ENCODE measurements at places on chromosomes 12 and 14. TPM values are rescaled to one million over a fixed set of nuclear protein-coding genes. Genes with fewer than 3 reads are reported as not detected.

The OTOGL gene
- 3.1 TPM for total RNA-seq

The MMP14 gene
- total RNA-seq = 103 TPM

The AMDHD1 gene
- not detected for total RNA-seq

The SERPINA12 gene
- total RNA-seq = not detected

DNA sequence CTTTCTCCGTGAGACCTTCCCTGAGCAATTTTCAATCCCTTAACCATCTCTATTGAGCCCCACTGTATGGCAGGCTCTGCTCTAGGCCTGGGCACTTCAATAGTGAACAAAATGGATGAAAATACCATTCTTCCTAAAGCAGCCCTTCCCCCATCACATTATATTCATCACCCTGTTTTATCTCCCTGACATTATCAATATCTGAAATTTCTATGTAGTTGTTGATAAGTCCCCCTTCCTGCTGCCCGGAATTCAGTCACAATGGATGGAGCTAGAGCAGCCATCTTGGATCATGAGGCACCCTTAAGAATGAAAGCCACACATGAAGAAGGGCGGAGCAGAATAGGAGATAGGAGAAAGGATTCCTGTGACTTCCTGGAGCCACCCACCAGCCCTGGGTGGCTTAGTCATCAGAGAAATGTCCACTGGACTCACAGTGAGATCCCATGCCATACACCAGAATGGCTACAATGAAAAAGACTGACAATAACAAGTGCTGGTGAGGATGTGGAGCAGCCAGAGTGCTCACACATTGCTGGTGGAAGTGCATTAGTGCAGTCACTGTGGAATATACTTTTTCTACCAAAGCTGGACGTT lies 33.9 kb downstream of the SCARB1 start:
- no peak for DNase-seq

DNA sequence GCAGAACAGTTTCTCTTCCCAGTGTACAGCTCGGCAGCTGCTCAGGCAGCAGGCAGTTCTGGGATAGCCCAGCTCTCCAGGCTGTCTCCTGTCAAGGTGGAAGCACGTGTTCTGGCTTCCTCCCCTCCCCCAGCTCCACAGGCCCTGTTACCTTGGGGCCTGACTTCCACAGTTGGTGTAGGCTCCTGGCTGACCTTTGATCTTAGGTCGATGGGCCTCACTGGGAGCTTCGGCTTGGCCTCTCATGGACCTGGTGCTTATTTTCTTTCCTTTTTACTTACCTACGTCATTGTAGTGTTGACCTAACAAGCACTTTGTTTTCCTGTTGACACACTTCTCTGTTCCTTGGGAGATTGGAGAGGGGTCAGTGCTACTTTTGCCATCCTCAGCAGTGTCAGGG lies 17.0 kb downstream of the DLST start:
- no peak for DNase-seq

DNA sequence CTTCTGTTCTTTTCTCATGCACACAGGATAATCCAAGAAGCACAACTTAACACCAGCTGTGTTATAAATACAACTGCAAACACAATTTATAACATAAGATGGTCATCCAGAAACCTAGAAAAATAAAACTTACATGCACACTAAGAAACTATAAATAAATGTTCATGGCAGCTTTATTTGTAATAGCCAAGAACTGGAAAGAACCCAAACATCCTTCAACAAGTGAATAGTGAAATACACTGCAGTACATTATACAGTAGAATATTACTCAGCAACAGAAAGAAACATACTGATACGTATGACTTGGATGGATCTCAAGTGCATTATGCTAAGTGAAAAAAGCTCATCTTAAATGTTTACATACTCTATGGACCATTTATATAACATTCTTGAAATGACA lies 132.7 kb downstream of the SPTSSA start:
- DNase-seq = no peak

DNA sequence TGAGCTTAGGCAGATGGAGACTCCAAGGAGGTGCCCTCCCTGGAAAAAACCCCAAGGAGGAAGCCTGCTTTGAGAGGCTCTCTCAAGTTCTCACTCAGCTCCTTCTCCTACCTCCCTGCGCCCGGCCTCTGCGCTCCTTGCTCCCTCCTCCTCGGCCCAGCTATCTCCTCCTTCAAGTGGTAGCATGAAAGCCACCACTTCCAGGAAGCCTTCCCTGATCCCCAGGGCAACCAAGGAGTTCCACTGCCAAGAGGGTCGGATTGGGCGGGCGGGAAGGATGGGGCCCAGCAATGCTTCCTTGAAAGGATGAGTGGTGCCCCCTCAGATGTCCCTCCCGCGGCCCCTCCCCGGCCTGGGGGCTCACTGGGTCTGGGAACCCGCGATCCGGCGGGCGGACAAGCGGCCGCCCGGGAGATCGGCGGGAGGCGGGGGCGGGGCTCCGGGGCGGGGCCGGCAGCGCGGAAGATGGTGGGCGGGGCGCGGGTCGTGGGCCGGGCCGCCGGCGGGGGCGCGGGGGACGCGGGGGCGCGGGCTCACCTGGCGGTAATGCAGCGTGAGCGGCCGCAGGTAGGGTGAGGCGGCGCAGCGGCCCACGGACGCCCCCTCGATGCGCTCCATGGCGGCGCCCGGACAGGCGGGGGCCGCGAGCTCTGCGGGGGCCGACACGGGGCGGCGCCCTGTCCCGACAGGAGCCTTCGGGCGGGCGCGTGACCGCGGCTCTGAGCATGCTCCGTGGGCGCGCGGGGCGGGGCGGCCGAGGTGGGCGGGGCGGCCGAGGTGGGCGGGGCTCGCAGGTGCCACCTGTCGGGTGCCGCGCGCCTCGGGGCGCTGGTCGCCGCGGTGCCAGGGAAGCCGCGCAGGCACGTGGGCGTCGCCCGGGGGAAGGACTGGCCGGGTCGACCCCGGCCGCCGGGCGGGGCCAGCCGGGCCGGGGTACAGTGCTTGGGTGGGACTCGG lies at the start of gene NUDT14:
NUDT14 (minus strand) TSS at position 721 of the 957 bp plus-strand sequence; CDS start at position 618, 103 bp downstream.
- DNase-seq = peak; percentile 57

DNA sequence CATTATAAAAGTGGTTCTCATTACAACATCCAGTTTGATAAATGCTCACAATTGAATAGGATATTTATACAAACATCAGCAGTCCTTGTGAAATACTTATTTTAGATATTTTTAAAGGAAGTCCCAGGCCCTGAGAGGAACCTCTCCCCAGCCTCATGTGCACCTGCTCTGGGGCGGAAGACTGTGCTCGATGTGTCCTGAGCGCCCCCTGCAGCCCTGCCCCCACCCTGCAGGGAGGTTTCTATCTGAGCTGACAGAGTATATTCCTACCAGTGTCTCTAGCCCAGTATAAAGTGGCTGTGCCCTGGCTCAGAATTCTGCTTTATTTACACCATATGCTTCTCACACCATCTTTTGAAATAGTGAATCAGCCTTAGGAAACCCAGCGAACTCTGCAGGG lies 1349.1 kb downstream of the TMEM121 start:
- DNase-seq = no peak

DNA sequence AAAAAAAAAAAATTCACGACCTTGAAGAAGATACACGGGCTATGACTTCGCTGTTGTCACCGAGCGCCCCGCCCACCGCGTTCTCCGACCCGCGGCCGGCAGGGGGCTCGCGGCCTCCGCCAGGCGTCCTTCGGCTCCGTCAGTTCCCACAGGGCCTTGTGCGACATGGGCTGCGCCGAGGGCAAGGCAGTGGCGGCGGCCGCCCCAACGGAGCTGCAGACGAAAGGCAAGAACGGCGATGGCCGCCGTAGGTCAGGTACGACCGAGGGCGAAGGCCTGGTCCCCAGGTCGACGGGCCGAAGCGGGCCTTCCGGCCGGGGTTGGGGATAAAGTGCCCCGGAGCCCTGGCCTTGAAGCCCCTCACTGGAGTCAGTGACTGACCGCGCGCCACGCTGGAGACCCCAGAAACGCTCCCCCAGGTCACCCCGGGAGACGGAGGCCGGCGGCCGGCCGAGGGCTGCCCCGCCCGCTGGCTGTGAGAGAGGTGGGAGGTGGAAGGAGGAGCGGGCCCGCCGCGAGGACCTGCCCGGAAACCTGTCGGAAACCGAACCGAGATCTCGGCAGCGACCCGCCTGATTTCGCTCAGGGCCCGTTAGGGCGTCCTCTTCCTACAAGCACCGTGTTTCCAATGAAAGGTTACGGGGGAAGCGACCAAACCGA lies at the start of gene TXNRD1:
TXNRD1 (plus strand) TSS at position 142 of the 660 bp plus-strand sequence; CDS start at position 166, 24 bp downstream.
- DNase-seq = peak; percentile 85

DNA sequence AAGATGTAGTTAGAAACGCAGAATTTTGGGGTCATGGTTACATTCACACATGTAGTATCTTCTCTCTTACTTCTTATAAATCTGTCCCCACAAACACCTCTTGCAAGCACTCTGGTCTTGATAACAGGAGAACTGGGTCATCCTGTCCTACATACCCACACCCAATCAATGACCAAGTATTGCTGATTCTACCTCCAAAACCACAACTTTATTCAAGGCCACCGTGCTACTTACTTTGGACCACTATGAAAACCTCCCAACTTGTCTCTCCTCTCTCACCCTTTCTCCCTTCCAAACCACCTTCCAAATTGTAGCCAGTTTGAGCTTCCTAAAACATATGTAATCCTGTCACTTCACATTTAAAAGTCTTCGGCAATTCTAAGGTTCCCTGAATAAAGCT lies 5.4 kb downstream of the SERPINA11 start:
- no peak for DNase-seq

DNA sequence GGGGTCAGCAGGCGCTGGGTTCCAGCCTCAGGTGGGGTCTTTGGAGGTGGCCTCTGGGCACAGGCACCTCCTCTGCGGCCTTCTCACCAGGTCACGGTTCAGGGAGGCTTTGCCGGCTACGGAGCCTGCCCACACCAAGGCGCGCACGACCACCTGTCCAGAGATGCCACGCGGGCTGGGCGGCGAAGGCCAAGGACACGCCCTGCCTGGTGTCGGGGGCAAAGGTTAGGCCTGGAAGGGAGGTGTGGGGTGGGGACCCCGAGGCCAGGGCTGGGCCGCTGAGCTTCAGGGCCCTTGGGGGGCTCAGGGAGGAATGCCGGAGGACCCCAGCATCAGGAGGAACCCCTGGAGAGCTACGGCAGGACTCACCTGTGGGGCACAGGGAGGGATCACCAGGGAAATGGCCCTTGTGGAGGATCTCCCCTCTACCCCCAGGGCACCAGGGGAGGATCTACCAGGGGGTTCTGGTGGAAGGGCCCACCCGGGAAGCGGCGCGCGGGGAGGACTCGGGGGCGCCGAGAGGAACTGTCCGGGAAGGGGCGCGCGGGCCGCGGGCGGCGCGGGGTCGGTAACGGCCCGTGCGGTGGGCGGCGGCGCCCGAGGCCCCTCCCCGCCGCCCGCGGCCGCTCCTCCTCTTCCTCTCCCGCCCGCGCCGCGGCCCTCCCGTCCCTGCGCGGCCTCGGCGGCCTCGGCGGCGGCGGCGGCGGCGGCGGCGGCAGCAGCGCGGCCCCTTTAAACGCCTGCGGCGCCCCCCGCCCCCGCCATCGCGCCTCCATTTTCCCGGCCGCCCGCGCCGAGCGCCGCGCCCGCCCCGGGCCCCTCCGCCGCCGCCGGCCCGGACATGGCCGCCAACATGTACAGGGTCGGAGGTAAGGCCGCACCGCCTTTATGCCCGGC lies at the start of gene MTA1:
MTA1 (plus strand) TSS at position 633 of the 897 bp plus-strand sequence; CDS start at position 842, 209 bp downstream.
- DNase-seq = peak; percentile 45
